ENCODE measurements at places on chromosomes 16 and 17.
A peak's percentile ranks its signal among the peaks of the same experiment; 100 is the strongest.

DNA sequence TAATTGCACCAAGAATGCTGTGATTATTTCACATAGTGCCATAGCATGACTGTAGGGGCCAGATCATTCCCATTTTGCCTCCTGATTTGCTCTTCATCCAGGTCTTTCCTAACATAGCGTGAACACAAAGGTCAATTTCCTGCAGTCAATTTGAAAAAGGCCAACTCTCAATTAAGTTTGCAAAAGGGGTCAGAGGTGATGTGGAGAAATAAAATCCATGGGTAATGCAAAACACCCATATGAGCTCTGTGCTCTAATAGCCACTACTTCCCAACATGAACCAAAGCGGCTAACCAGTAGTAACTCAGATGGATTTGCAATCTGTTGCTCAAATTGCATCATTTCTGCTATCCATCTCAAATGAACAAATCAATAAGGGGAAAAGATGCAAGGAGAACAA lies 275.5 kb upstream of the SOX9 start:
- H3K4me1 ChIP-seq, result no peaks in the 10 kb centered on the region
- H3K27me3 ChIP-seq, result no peaks in the 10 kb centered on the region
- no peak overlapping the region for H3K27ac ChIP-seq
- H3K4me3 ChIP-seq, result no peak overlapping the region
- DNase-seq, result no peak

- peaks cover 77% of the 10 kb centered on the region for H3K36me3 ChIP-seq
- H3K27ac ChIP-seq, result no peak overlapping the region
- H3K4me1 ChIP-seq, result peaks cover 13% of the 10 kb centered on the region
- no peak overlapping the region for H3K4me3 ChIP-seq
- no peak for DNase-seq
Observed at GRCh38 chr17:2331303-2331702, 5.0 kb downstream of the TSR1 start.

GRCh38 chr17:47413872-47414271 lies 90.1 kb downstream of the EFCAB13 start:
- no peak overlapping the region for H3K27ac ChIP-seq
- H3K36me3 ChIP-seq, result no peaks in the 10 kb centered on the region
- H3K4me1 ChIP-seq, result no peaks in the 10 kb centered on the region

GRCh38 chr17:2064980-2065785 lies 10.3 kb downstream of the HIC1 start:
- DNase-seq, result no peak
- no peak overlapping the region for H3K4me3 ChIP-seq
- H3K27ac ChIP-seq, result peak overlapping the region; percentile 19
- no peaks in the 10 kb centered on the region for H3K4me1 ChIP-seq

GRCh38 chr16:3856367-3857141 lies 24.0 kb downstream of the CREBBP start:
- no peak overlapping the region for H3K4me3 ChIP-seq
- no peak for DNase-seq
- H3K27ac ChIP-seq, result no peak overlapping the region
- peaks cover 8% of the 10 kb centered on the region for H3K4me1 ChIP-seq

DNA sequence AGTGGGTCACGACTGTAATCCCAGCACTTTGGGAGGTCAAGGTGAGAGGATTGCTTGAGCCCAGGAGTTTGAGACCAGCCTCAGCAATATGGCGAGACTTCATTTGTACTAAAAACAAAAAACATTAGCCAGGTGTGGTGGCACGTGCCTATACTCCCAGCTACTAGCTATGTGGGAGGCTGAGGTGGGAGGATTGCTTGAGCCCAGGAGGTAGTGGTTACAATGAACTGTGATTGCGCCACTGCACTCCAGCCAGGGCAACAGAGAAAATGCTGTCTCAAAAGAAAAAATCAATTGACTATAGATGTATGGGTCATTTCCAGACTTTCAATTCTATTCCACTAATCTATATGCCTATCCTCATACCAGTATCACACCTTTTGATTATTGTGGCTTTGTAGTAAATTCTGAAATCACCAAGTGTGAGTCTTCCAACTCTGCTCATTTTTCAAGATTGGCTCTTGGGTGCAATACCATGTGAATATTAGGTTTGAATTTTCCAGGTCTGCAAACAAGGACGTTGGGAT lies 27.2 kb upstream of the CEP20 start:
- no peaks in the 10 kb centered on the region for H3K36me3 ChIP-seq
- H3K27ac ChIP-seq, result no peak overlapping the region

DNA sequence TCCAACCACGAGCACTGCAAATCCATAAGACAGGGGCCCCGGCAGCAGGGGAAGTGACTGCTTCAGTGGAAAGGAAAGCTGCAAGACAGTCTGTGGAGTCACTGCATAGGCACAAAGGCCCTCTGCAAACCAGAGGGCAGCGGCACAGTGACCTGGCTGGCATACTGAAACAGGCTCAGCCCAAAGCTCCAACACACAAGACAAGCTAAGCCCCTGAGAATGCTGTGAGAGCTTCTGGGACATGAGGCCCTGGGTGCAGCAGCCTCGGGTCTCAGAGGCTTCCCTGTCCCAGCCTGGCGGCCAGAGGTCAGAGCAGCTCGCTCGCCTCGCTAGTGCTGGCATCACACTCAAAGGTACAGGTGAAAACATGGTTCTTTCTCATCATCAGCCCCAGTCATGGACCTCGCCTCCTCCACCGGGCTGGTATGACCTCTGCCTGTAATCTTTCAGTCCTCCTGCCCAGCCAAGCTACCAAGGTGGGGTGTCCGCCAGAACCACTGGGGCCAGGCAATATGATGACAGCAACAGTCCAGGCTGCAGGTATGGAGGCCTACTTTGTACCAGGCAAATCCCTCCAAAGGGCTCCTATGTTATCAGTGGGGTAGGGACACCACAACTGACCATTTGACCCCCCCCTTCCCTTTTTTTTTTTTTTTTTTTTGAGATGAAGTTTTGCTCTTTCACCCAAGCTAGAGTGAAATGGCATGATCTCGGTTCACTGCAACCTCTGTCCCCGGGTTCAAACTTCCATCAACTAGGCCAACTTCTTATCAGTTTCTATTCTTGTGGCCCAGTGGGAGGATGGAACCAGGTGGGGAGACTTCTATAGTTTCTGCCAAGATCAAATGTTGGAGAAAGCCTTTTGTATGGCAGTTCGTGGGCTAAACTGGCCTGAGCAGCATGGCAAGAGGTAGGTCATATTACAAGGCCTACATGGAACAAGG lies 19.2 kb downstream of the ST3GAL2 start:
- DNase-seq, result no peak
- H3K4me1 ChIP-seq, result peaks cover 44% of the 10 kb centered on the region
- H3K36me3 ChIP-seq, result no peaks in the 10 kb centered on the region
- H3K4me3 ChIP-seq, result no peak overlapping the region
- H3K27ac ChIP-seq, result peak overlapping the region; percentile 45
- H3K27me3 ChIP-seq, result no peaks in the 10 kb centered on the region

GRCh38 chr16:30867747-30868146 lies 26.1 kb downstream of the BCL7C start:
- no peak for DNase-seq
- no peaks in the 10 kb centered on the region for H3K4me1 ChIP-seq
- no peaks in the 10 kb centered on the region for H3K27me3 ChIP-seq
- H3K4me3 ChIP-seq, result no peak overlapping the region

DNA sequence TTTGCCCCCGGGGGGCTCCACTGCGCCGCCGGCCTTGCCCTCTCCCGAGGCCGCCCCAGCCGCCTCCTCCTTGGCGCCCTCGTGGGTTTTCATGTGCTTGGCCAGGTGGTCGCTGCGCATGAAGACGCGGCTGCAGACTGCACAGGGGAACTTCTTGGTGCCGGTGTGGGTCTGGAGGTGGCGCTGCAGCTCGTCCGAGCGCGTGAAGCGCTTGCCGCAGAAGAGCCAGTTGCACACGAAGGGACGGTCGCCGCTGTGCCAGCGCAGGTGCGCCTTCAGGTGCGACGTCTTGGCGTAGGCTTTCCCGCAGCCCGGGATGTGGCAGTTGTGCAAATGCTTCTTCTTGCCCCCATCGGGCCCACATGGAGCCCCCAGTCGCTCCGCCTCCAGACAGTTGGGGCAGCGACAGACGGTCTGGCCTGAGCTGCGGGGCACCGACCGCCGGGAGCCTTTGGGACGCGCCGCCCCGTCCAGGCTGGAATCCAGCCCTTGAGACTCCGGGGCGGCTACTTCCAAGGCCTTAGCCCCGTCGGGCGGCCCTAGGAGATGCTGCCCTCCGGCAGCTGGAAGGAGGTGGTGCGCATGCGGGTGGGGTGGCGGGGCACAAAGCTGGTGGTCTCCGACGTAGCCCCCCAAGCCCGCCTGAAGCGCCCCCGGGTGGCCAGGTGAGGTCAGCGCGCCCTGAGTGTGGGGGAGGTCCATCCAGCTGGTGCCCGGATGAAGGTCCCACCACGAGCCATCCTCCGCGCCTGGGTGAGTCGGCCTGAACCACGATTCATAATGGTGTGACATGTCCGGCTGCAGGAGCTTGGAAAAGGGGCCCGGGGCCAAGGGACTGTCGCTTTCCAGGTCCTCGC lies 3.4 kb downstream of the SP6 start:
- H3K4me1 ChIP-seq, result peaks cover 43% of the 10 kb centered on the region
- H3K27me3 ChIP-seq, result peaks cover 88% of the 10 kb centered on the region
- peak overlapping the region; percentile 15 for H3K4me3 ChIP-seq
- peak; percentile 34 for DNase-seq
- H3K36me3 ChIP-seq, result no peaks in the 10 kb centered on the region

DNA sequence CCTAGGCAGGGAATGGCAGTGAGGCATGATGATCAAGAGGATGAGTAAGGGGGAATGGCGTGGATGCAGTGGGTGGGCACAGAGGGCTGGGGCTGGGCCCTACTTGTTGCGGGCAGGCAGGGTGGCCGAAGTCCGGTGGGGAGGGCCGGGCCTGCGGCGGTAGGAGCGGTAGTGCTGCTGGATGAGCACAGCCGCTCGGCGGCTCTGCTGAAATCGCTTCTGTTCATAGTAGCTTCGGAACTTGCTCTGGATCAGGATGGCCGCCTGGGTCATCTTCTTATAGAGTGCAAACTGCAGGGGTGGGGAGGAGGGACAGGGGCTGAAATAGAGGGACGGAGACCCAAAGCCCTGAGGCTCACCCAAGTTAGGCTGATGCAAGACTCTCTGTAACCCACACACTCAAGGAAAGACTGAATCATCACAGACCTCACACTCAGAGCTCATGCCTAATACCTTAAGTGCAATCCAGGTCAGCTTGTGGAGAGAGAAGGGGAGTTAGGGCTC lies 1.5 kb upstream of the SPAG7 start:
- H3K36me3 ChIP-seq, result peaks cover 26% of the 10 kb centered on the region
- H3K4me1 ChIP-seq, result peaks cover 36% of the 10 kb centered on the region

- no peaks in the 10 kb centered on the region for H3K27me3 ChIP-seq
- DNase-seq, result no peak
- no peaks in the 10 kb centered on the region for H3K4me1 ChIP-seq
- no peaks in the 10 kb centered on the region for H3K36me3 ChIP-seq
- H3K27ac ChIP-seq, result no peak overlapping the region
Observed at GRCh38 chr16:54244061-54244886, 42.3 kb downstream of the IRX3 start.

DNA sequence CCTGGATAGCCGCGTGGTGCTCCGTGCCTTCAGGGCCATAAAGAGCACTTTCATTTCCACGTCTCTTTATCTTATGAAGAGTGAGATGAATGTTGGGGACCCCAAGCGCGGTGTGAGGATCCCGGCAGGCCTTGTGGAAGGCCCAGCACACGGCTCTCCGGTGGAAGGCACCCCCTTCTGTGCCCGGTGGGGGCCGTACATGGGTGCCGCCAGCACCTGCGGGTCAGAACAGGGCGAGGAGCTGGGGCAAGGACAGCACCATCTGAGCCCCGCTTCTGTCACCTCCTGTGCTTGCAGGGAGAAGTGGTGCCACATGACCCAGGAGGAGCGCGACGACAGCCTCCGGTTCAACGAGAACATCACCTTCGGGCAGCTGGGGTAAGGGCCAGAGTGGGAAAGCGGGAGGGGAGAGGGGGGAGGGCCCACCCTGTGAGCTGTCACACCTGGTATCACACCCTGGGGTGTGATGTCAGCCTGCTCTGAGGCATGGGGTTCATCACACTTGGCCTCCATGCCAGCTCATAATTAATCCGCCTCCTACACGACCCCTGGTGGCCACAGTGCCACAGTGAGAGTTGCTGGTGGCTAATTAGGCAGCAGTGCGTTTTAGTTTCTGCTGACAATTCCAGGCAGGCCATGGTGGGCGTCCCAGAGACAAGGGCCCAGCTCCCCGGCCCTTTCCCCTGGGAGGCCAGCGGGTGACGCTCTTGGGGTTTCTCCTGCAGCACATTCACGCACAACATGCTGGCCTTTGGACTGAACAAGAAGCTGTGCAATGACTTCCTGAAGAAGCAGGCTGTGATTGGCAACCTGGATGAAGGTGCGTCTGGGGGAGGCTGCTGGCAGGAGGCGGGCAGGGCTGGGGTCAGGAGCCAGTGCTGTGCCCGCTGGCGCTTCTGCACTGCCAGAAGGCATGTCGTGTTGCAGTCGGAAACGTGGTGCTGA lies 25.7 kb downstream of the CIBAR2 start:
- no peaks in the 10 kb centered on the region for H3K27me3 ChIP-seq
- H3K4me1 ChIP-seq, result peaks cover 21% of the 10 kb centered on the region
- H3K36me3 ChIP-seq, result peaks cover 6% of the 10 kb centered on the region
- DNase-seq, result peak; percentile 82
- no peak overlapping the region for H3K27ac ChIP-seq

DNA sequence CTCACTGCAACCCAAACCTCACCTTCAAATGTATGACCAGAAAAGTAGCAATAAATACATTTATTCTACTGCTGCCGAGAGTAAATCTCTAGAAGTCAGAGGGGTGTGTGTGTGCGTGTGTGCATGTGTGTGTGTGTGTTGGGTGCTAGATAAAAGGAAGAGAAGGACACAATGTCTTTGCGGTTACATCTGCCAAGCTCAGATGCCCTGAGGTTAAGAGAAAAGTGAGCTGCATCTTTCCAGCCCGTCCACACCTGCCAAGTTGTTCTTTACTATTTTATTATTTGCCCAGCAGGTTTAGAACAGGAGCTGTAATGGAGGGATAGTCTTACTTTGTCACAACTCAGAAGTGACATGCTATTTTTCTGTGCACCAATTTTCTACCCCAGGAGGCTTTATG lies 54.5 kb upstream of the ANKFN1 start:
- H3K36me3 ChIP-seq, result no peaks in the 10 kb centered on the region
- H3K4me3 ChIP-seq, result no peak overlapping the region
- no peak overlapping the region for H3K27ac ChIP-seq
- no peaks in the 10 kb centered on the region for H3K4me1 ChIP-seq

- no peaks in the 10 kb centered on the region for H3K27me3 ChIP-seq
- H3K36me3 ChIP-seq, result peaks cover 3% of the 10 kb centered on the region
- DNase-seq, result no peak
- no peak overlapping the region for H3K27ac ChIP-seq
Observed at GRCh38 chr17:1413281-1413791, 13.3 kb upstream of the YWHAE start.

GRCh38 chr16:29881050-29881449 lies 18.0 kb upstream of the CDIPT start:
- no peak overlapping the region for H3K4me3 ChIP-seq
- peaks cover 18% of the 10 kb centered on the region for H3K4me1 ChIP-seq
- DNase-seq, result no peak
- no peaks in the 10 kb centered on the region for H3K36me3 ChIP-seq

- no peak overlapping the region for H3K4me3 ChIP-seq
- H3K36me3 ChIP-seq, result peaks cover 37% of the 10 kb centered on the region
- no peak overlapping the region for H3K27ac ChIP-seq
- DNase-seq, result no peak
- no peaks in the 10 kb centered on the region for H3K4me1 ChIP-seq
Observed at GRCh38 chr17:4241535-4241934, 22.2 kb downstream of the ANKFY1 start.

- H3K27me3 ChIP-seq, result no peaks in the 10 kb centered on the region
- H3K27ac ChIP-seq, result no peak overlapping the region
- no peak overlapping the region for H3K4me3 ChIP-seq
- no peaks in the 10 kb centered on the region for H3K4me1 ChIP-seq
- H3K36me3 ChIP-seq, result no peaks in the 10 kb centered on the region
Observed at GRCh38 chr16:20851601-20852000, 45.3 kb downstream of the REXO5 start.

- H3K27ac ChIP-seq, result peak overlapping the region; percentile 92
- no peaks in the 10 kb centered on the region for H3K27me3 ChIP-seq
- H3K4me3 ChIP-seq, result peak overlapping the region; percentile 90
Observed at GRCh38 chr17:42289611-42290181, 1.4 kb downstream of the STAT5A start.
